Right lobe of liver (tissue), 6 donors: ENCODE measurements at places on chromosomes 2 and 18. TPM values are rescaled to one million over a fixed set of nuclear protein-coding genes. Genes with fewer than 3 reads are reported as not detected.

Gene C2orf78
- not detected for total RNA-seq

Gene NEURL3
- total RNA-seq, result 0.42 TPM

Gene ANKRD23
- total RNA-seq, result 4.0 TPM

Gene OXER1
- total RNA-seq, result 14.7 TPM

Gene UGT1A7
- 6.0 TPM for total RNA-seq
